ENCODE measurements at places on chromosomes 12 and 14.

DNA sequence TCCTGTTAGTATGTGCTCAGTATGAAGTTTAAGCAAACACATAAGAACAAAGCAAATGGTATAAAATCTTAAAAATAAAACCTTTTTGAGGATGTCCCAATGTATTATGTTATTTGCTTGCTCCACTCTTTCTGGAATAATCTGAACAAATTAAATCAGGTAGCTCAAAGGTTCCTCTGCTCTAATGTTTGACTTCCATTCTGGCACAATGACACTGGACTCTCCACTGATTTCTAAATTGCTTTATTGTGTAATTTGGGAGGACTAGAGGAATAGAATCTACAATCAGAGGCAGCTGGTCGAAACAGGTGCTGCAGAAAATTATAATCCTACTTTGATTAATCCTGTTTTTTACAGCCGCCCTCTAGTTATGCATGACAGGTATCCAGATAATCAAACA is 523.7 kb upstream of the FOXG1 start:
- DNase-seq, result no peak

- no peak for DNase-seq
Measured at GRCh38 chr14:21436567-21437062, 19.3 kb downstream of the CHD8 start.

DNA sequence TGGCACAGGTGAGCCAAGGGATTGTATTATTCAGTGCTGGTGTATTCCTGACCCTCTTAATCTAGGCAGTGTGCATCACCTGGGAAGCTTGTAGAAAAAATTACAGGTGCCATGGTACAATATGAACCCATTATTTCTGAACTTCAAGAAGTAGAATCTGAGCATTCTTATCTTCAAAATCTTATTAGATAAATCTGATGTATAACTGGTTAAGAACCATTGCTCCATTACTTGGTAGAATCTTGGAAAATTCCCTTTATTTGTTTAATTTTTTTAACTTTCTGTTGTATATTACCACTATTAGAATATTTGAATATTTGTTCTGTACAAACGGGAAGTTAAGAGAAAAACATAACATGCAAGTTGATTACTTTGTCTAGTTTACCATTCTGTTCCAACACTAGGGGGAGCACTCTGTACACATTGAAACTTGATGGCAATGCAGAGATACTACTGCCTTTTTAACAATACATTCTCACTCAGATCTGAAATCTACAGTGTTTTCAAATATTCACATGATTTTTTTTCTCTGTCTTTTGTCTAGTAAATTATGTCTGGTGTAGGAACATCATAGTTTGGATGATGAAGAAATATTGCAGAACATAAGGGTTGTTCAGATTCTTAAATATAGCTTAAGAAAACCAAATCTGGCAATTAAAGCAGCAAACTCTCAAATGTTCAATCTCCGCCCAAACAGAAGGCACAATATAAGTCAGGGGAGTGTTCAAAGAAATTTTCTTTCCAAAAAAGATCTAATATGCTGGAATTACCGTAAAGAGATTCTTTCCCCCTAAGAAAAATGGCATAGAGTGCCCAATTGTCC is 196.6 kb downstream of the PCNX1 start:
- no peak for DNase-seq

GRCh38 chr14:52175982-52176502 is 91.5 kb upstream of the PTGDR start:
- DNase-seq, result no peak

- DNase-seq, result no peak
Measured at GRCh38 chr12:4300883-4301282, 20.1 kb upstream of the TIGAR start.

GRCh38 chr12:9732921-9733461 is at the start of gene CLECL1:
TSS of gene CLECL1 (minus strand) at chr12:9733097.
- no peak for DNase-seq

- no peak for DNase-seq
Measured at GRCh38 chr14:63273717-63274655, 44.7 kb downstream of the GPHB5 start.

- DNase-seq, result no peak
Measured at GRCh38 chr12:120489018-120489417, 6.9 kb upstream of the DYNLL1 start.

DNA sequence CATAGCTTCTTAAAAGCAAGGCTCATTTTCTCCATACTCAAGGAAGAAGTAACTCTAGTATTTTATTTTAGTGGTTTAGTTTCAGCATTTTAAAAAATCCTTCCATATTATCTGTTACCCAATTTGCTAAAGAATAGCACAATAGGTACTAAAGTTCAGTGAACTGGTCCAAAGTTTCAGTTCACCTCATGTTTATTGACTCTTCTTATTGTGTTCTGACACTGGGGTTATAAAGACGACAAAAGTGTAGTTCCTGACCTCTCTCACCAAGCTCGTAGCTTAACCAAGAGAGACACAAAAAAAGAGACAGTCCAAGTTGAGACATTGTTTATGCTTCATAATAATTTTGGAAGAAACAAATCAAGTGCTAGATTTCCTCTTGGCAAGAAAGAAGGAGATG is 40.8 kb upstream of the SLC38A2 start:
- no peak for DNase-seq

- no peak for DNase-seq
Measured at GRCh38 chr12:119338593-119339363, 4.2 kb downstream of the CCDC60 start.

GRCh38 chr14:74558655-74559054 is 53.4 kb downstream of the LTBP2 start:
- no peak for DNase-seq

DNA sequence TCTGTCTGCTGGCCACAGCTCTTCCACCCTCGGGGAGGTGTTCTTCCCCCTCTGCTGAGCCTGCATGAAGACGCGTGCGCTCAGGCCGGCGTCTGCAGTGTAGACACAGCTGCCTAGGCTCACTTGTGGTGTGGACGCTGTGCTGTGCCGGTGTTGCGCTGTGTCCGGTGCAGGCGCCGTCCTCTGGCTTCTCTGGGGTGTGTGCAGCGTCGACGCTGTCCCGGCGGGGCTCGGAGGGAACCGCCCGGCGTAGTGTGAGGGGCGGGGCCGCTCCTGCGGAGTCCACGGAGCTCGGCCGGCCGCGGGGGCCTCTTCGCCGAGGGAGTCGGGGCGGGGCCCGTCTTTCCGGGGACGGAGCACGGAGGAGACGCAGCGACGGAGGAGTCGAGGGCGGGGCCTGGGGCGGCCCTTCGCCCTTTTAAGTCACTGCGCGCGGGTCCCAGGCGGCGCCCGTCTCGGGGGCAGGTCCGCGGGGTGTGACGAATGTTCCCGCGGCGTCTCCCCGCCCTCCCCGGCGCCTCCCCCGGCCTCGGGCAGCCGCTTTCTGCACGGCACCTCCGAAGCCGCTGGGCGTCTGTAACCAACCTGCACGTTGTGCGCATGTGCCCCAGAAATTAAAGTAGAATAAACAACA is 45.2 kb downstream of the NOC4L start:
- DNase-seq, result peak; percentile 93

- DNase-seq, result no peak
Measured at GRCh38 chr14:104343690-104344640, 205.6 kb downstream of the KIF26A start.

GRCh38 chr14:43031598-43031997 is 1424.9 kb downstream of the LRFN5 start:
- DNase-seq, result no peak

GRCh38 chr12:126915309-126915708 is 1351.7 kb upstream of the TMEM132C start:
- no peak for DNase-seq

GRCh38 chr14:60235440-60235839 is 13.6 kb upstream of the PPM1A start:
- DNase-seq, result no peak

Data from T-helper 22 cell (primary cell).